Upper lobe of right lung (tissue), 1 donor: ENCODE measurements at places on chromosomes 1 and 21.

- no peak for DNase-seq
These were observed 6.3 kb upstream of the FNDC10 start for GRCh38 chr1:1606232-1606631.

DNA sequence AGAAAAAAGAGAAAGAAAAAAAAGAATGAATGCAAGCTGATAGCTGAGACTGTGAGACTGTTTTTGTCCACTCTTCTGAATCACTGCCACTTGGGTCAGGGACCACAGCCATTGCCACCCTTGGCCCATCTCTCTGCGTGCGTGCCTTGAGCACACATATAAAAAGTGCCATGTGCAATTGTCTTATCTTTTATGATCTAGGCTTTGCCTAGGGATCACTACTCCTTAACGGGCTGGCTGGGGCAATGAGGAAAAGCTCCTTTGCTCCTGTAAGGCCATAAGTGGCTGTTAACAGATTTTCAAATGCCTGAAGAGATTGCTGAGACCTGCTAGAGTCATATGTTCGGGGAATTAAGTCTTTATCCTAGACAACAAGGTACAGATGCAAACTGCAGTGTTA, 8.2 kb downstream of the SPATA46 start:
- no peak for DNase-seq

DNA sequence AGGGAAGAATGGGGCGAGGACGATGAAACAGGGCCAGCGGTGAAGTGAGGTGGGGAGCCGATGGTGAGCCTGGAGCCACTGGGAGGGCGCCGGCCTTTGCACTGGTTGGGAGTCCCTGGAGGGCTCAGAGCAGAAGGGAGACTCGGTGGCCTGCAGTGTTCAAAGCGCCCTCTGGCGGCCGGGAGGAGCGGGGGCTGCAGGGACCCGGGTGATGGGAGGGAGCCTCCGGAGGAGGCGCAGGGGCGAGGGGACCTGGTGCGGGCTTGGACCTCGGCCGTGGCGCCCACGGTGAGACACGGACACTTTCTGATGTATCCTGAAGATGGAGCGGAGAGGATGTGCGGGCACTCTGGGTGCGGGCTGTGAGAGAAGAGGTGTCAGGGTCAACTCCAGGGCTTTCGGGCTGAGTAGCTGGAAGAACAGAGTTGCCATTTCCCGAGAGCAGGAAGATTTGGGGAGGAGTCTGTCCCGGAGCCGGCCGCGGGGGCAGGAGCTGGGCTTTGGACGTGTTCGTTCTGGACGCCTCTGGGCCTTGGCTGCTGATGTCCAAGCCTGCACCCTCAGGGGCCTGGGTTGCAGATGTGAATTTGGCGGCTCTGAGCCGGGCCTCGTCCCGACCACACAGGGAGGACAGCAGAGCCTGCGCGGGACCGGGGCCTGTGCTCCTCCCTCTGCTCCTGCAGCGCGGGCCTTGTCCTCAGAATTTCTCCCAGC, 29.7 kb downstream of the HEYL start:
- DNase-seq = peak; percentile 87

GRCh38 chr1:103514920-103515503, 10.5 kb upstream of the RNPC3 start:
- no peak for DNase-seq

DNA sequence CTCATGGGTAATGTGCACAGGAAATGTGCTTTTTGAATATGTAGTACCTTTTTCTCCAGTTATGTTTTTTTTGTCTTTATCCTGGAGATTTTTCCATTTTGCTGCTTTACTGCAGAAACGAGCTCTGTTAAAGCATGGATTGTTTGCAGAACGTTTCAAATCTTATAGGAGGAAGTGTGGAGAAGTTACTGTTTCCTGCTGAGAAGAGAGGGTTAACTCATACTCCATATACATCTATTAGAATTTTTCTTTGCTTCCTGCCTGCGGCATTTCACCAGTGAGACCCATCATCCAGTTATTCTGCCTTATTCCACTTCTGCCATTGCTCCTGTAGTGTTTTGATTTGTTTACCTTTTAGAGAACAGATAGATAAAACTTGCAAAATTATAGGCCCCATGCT, 2.0 kb downstream of the RPRD2 start:
- no peak for DNase-seq

- no peak for DNase-seq
These were observed 107.7 kb upstream of the SLC5A9 start for GRCh38 chr1:48114596-48115382.

- DNase-seq = no peak
These were observed 107.4 kb upstream of the ADGRL2 start for GRCh38 chr1:81693316-81693715.

- DNase-seq = no peak
These were observed 1058.0 kb upstream of the ADGRL4 start for GRCh38 chr1:80064524-80064923.

DNA sequence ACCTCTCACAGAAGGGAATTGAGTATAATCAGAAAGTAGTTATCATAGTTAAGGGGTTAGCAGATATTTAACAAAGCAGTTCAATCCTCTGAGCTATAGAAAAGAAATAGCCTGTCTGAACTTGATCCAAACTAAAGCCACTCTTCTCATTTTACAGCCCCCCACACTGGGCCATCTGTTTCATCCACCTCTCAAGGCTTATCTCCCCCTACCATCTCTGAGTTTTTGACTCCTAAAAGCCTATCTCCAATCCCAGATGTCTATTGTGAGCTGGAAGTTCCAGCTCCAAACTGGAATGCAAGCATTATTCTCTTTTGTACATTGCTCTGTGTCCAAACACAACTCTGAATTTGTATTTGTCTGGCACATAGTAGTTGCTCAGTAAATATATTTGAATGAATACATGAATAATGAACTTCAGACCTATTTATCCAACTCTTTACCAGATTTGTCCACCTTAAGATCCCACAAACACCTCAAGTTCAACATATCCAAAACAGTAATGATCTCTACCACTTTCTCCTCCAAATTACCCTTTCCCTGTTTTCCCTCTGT, 98.1 kb downstream of the PLPP3 start:
- DNase-seq = no peak

GRCh38 chr1:186214791-186215190, 160.3 kb downstream of the TPR start:
- DNase-seq = no peak

GRCh38 chr1:220732137-220732536, 16.0 kb upstream of the MTARC2 start:
- no peak for DNase-seq

DNA sequence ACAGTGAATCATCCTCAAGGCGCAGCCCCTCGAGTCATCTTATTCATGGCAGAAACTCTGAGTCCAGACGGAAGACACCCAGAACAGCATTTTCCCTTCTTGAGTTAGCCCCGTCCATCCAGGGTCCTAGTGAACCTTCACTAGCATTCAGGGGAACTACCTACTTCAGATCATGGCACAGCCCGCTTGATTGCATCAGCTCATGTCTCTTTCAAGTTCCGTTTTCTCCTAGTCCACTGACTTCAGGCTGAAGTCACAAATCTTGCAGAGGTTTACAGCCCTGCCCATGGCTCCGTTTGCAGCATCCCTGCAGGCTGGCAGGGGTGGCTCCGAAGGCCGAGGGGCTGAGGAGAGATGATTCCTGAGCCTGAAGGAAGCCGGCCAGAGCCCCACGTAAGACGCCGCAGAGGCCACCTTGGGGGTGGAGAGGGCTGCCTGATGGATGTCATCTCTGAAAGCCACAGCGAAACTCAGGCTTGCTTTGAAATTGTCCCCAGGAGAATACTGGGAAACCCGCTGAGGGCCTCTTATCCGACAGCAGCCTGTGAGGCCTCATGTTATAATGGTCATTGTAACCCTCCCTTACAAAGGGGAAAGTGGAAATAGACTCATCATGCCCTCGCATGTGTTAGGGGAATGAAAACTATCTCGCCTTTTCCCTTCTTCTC, 310.2 kb upstream of the AJAP1 start:
- no peak for DNase-seq

DNA sequence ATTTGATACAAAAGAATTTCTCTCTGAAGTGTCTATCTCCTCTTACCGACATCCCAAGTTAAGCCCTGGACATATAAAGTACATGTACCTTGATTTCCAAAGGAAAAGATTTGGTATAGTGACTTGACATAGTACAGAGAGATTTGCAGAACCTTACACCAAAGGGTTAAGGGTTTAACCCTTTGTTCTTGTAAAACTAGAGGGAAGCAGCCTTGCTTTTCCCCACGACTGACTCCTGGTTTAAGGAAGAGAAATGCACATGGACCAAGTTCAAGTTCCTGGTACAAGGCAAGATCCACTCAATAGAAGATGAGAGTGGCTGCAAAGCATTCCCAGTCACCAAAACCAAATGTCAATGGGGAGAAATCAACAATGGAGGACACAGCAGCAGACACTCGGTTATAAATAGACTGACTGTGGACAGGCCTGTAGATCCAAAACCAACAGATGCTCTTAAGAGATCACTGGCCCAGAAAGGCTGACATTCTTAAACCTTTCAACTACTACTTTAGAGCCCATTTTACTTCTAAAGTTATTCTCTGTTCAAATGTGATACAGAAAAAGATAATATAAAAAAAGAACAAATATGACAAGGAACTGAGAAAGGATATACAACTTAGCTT, 69.4 kb downstream of the PUM1 start:
- no peak for DNase-seq

DNA sequence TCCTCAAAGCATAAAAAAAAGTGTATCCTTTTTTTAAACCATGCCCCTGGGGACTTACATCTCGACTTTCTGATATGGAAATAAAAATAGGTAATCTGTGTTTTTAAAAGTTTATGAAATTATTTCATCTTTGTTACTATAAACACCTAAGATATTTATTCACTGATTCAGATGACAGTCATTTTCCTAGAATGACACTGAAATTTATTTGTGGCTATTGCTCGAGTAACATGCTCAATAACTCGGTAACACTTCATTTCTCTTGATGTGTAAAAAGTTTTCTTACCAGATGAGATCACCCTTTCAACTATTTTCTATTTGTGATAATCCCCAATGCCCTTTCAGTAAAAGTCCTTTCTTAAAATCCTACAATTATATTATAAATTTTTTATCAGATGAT, 495.8 kb downstream of the TTLL7 start:
- no peak for DNase-seq

DNA sequence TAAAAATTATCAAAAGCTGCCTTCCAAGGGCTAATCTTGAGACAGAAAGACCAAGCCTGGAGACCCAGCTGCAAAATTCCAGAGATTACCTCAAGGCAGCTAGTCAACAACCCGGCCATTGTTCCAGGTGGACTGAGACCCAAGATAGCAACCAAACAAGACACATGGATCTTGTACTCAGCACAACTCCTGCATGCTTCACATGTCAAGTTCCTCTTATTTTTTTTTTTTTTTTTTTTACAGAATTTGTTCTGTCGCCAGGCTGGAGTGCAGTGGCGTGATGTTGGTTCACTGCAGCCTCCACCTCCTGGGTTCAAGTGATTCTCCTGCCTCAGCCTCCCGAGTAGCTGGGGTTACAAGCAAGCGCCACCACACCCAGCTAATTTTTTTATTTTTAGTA, 40.1 kb downstream of the CD2 start:
- no peak for DNase-seq

DNA sequence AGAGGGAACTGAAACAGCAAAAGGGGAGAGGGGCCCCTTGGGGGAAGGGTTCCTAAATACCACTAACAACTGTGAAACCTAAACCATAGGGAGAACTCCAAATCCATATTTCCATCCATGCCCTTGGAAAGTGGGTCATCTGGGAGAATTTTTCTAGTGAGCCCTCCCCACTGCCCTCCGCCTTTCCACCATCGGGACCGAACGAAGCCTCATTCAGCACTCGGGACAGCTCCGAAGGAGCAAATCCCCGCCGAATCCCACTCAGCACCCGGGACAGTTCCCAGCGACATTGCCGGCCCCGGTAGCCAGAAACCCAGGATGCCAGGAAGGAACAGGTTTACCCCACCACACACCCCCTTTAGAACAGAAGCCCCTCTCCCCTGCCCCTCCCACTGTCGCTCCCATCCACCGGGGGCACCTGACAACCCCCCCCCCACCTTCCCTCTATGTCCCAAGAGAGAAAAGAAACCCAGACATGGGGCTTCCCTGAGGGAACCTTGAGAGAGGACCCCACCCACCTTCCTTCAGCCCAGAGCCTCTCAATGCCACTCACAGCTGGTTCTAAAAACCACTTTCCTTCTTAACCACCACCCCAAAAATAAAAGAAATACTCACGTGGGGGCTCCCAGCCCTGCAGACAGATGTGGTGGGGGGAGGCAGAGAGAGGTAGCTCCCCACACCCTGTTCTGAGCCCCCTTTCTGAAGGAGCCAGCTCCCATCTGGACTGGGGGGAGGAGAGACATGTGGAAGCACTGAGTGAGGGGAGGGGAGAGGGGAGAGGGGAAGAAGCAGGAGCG, 4.5 kb downstream of the DLGAP3 start:
- DNase-seq = peak; percentile 80

DNA sequence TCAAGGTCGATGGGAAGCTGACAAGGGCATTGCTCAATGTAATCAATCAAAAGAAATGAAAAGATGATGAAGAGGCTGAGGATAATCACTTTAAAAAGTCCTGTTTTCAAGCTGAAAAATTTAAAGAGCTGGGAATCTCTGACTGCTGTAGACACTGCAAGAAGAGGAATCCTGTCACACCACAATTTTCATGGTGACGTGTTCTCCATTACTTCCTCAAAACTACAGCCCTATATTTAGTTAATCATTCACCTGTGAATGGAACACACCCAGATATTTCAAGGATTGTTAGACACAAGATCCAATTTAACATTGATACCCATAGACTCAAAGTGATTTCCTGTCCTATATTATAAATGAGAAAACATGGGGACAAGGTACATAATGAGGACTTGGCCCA, 1048.3 kb downstream of the AMY1C start:
- no peak for DNase-seq

- DNase-seq = no peak
These were observed 143.2 kb downstream of the KCTD3 start for GRCh38 chr1:215710036-215710898.

- DNase-seq = no peak
These were observed 2.1 kb downstream of the ERG start for GRCh38 chr21:38496224-38496623.

DNA sequence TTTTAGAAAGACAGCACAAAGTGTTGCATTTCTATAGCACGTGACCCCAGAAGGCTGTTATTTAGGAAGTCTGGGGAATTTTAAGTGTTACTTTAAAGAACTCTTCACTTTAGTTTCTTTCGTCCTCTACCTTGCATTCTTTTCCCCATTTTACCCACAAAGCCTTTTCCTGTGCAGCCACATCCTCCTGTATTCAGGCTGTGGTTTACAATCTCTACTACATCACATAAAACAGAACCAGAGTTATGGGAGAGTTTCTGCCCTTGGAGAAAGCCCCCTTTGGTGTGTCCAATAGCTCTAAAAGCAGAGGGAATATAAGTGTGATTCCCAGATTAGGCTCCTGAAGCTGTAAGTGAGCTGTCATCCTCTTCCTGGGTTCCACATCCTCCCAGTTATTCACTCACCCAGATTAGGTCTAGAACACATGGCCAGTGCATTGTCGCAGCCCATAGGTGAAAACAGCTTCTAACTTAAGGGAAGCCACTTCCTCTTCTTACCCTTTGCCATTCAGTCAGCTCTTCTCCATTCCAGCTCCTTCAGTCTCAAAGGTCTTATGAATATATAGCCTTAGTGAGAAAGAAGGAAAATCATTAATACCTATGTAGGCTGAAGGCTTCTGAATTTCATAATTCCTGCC, 171.1 kb downstream of the PIGK start:
- no peak for DNase-seq

GRCh38 chr1:31902510-31902860, 35.7 kb downstream of the PTP4A2 start:
- no peak for DNase-seq

GRCh38 chr21:44892536-44893277, 19.2 kb upstream of the PTTG1IP start:
- DNase-seq = peak; percentile 86

GRCh38 chr1:91523482-91523881, 22.8 kb downstream of the CDC7 start:
- DNase-seq = no peak
